IPS DF 6.9 (cell line): ENCODE measurements at places on chromosomes 7 and 10.

- no peak for DNase-seq
Measured at GRCh38 chr7:150942001-150942590, 36.0 kb downstream of the KCNH2 start.

DNA sequence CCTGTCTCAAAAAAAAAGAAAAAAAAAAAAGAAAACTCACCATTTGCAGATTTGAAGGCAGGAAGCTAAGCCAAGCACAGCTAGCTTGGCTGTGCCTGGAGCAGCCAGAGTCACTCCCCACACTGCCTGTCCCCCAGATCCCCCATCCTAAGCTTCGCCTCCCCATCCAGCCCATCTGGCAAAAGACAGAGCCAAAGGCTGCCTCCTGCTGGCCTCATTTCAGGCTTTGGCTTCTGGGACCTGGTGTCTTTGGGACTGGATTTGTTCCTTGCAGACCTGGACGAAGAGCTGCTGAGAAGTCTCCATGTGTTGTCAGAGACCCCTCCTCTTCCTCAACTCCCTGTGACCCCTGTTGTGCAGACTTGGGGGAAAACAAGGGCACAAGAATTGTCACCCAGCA lies 8.1 kb downstream of the ASL start:
- no peak for DNase-seq

DNA sequence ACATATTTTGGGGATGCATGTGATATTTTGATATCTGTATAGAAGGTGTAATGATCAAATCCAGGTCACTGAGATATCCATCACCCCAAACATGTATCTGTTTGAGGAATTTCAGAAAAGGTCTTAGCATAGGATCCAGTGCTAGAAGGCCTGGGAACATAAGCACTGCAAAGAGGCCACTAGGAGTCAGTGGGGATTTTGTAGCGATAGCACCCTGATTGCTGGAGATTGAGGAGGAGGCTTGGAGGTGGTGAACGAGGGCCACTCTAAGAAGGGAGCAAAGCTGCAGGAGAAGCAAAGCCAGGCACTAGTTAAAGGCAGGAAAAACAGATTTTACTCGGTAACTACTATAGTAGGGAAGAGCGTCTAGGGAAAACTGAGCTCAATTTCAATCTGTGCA lies 324.0 kb downstream of the LHFPL3 start:
- no peak for DNase-seq

DNA sequence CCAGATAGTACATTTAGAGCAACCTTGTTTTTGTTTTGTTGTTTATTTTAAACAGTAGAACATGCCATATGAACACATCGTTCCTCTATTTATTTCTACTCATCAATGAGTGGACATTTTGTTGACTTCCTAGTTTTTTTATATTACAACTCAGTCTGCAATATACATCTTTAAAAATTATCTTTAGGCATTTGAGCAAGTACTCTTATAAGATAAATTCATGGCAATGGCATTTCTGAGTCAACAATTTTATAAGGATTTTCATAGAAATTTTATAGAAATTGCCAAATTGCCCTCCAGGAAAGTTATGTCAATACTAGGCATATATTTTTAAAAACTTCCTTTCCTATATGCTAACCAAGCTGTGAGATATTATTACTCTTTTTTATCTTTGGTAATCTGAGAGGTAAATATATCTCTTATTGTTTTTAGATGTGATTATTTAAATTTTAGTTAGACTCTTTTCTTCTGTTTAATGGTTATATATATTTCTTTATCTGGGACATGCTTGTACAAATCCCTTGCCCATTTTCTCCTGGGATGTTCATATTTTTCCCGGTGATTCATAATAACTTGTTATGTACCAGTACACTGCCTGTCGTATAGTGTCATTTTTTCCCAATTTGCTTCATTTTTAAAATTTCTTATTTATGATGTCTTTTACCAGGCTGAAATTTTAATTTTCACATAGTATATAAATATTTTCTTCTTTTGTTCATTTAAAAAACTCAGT lies 50.5 kb downstream of the FZD1 start:
- no peak for DNase-seq

DNA sequence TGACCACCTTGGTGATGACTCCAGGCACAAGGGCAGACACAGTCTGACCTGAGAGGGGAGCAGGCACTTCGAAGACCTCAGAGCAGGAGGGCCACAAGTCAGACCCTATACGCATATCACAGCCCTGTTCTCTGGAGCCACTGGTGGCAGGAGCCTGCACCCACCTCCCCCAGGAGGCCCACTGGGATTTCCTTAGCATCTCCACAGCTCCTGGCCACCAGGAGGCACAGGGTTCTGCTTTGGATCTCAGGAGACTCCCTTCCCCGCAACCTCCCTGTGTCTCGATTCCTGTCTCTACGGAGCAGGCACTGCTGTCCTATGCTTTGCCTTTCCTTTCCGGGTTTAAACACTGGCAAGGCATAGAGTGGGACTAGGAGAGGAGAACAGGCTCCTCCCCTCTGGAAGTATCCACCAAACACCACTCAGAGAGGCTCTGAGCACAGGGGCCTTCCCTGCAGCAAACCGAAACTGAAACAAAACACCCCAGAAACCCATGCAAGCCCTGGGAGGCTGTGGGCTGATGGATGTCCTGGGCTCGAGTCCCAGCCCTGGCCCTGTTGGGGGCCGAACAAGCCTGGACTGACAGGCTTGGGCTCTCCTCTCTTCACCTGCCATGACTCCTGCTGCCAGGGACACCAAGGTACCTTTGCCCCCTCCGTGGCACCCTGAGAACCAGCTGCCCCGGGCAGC lies 166.3 kb downstream of the NEURL1 start:
- DNase-seq, result no peak

DNA sequence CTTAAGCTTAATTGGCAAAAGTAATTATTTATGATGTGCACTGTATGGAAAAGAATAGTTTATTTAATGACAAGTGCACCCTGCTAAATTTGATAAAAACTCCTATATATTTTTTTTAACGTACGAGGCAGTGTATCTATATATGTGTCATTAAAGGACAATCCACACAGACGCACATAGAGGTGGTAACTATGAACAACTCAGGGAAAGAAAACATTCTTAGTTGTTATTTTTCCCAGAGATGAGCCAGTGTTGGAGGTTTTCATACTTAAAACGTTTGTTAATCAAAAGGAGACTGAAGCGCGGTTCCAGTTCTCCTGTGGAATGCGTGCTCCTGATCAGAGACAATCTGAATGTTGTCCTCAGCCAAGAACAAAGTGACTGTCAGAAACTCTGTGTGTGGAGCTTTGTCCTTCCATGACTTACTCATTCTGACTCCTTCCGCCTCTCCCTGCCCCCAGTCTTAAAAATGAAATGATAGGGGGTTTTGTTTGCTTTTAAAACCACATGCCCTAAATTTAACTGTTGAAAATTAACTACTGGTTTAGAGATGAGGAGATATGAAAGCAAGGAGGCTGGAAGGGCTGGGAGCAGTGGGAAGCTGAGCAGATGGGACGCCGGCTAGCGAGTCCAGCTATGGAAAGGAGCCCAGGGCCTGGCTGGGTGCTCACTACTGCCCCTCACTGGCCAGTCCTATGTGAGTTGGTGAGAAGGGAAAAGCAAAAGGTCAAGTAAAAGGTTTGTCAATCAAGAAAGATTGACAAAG lies 99.6 kb downstream of the SVIL start:
- DNase-seq, result peak; percentile 33

DNA sequence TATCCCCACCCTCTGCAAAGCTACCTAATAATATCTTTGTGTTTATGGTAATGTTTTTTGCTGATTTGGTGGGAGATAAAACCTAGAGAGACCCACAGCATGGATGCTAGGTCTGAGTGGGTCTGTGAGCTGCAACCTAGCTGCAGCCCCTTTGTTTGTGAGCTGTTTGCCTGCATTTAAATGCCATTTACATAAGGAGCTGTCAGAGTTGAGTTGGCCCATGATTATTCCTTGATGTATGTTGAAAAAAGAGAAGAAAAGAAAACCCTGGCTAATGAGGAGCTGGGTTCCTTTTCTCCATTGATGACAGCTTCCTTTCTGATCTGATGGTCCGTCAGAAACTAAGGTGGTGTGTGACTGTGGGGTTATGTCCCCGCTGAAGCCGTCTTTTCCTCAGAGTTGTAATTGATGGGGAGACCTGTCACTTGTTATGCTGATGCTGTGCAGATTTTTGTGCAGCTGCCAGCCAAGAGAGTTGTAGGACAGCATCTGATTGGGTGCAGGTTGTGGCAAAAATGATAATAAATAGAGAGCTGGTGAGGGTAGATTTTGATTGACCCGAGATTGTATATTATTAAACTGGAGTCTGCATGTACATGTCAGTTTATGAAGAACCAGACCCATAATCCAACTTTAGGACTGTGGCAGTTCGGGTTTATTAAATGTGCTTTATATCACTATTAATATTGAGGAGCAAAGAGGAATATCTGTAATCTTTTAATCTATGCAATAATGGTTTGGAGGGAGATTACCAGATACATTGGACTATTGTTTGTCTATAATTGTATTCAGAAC lies 219.8 kb downstream of the AUTS2 start:
- no peak for DNase-seq

GRCh38 chr10:27611236-27611635 lies 107.1 kb downstream of the RAB18 start:
- no peak for DNase-seq

DNA sequence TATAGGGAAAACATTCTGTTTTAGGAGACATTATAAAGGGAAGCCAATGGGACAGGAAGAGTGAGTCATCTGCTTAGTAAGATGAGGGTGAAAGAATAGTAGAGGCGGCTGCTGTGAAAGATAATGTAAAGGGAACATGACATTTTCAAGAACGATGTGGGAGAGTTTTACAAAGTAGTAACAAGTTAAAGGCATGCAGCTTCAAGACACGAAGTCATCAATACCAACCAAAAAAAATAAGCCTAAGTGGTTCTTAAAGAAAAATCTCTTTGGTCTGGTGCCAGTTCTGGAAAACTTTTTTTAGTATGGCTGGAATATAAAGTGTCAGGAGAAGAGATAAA lies 6.1 kb downstream of the GSTO1 start:
- no peak for DNase-seq

DNA sequence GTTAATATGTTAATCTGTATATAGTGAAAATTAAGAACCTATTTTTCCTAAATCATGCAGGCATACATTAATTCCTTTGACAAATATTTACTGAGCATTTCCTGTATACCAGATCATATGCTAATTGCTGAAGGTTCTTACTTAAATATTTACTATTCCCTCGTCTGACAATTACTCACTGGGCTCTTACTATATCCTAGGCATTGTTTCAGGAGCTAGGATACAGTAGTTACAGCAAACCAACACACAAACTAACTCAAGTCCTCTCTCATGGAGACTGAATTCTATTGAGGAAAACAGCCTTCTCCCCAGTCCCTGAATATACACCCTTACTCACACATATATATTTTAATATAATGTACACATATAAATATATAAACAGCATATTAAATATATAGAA lies 786.0 kb downstream of the NRG3 start:
- DNase-seq, result no peak

DNA sequence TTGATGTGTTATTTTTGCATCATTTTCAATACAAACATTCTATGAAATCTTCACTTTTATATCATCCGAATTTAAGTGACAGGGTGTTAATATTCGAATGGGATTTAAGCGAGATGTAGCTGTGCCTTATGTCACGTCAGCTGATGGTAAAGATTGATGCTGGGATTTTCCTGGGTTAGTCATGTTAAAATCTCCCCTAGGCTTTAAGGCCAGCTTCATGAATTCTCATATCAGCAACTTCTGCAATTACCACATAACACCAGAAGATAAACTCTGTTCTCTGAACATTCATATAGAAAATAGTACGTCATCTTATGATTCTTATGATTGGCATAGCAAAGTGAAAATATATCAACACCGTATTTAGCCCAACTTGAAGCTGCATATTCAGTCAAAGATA lies 669.2 kb downstream of the PCDH15 start:
- no peak for DNase-seq

DNA sequence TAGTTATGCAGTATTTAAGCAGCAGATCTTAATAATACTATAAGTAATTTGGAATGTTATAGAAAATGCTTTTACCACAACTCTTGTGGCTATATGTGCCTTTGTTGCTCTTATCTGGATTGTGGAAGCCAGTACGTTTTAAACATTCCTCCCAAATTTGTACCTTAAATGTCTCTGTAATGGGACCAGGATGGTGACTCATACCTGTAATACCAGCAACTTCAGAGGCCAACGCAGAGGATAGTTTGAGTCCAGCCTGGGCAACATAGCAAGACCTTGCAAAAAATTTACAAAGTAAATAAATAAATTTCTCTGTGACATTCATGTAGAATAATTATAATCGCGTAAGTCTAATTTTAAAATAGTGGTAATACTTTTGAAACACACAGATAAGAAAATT lies 283.1 kb downstream of the POM121L12 start:
- no peak for DNase-seq

DNA sequence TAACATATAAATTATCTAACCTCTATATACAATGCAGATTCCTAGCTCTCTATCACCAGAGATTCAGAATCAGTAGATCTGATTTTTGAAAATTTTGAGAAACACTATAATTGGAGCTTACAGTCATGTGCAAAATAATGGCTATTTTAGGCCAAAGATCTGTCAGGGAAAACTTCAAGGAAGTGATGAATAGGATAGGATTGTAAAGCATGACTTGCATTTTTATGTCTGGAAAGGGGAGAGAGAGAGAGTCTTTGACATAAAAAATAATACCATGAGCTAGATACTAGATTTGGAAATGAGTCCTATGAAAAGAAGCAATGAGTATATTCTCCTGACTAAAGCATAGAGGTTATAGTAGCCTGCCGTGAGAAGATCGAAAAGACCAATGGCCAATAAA lies 181.1 kb downstream of the SDHAF3 start:
- DNase-seq, result no peak

- no peak for DNase-seq
Measured at GRCh38 chr10:35369049-35369611, 32.8 kb downstream of the CCNY start.

DNA sequence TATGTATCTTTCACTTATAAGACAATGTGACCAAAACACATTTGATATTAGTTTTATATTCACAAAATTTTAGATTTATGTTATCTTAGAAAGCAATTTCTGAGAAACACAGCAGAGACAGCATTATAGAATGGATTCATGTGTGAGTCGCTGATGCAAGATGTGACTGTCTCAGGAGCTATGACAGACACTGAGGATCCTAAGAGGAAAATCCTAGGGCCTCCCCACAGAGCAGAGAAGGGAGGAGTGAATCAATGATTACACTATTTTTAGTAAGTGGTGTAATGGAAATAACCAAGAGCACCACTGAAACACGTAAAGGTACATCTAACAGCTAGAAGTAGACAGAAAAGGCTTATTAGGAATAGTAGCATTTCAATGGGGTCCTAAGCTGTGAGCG lies 204.0 kb upstream of the PTN start:
- DNase-seq, result no peak

DNA sequence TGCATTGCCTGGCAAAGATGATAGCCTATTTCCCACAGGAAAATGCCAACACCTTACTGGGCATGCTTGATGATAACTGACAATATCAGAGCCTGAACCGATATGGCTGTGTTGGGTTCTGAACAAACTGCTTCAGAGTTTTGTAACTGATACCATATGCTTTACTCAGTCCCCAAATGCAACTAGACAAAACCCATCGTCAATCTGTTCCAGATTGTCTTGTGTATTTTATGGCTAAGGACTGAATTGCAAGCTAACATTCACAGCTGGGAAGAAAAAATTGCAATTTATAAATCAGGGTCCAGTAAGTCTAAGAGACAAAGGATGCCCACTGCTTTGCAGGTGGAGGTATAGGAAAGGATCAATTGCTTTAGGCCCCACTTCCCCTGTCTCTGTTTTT lies 116.8 kb upstream of the WNT16 start:
- DNase-seq, result no peak
